ENCODE measurements at places on chromosomes 2 and 18.
A peak's percentile ranks its signal among the peaks of the same experiment; 100 is the strongest.

DNA sequence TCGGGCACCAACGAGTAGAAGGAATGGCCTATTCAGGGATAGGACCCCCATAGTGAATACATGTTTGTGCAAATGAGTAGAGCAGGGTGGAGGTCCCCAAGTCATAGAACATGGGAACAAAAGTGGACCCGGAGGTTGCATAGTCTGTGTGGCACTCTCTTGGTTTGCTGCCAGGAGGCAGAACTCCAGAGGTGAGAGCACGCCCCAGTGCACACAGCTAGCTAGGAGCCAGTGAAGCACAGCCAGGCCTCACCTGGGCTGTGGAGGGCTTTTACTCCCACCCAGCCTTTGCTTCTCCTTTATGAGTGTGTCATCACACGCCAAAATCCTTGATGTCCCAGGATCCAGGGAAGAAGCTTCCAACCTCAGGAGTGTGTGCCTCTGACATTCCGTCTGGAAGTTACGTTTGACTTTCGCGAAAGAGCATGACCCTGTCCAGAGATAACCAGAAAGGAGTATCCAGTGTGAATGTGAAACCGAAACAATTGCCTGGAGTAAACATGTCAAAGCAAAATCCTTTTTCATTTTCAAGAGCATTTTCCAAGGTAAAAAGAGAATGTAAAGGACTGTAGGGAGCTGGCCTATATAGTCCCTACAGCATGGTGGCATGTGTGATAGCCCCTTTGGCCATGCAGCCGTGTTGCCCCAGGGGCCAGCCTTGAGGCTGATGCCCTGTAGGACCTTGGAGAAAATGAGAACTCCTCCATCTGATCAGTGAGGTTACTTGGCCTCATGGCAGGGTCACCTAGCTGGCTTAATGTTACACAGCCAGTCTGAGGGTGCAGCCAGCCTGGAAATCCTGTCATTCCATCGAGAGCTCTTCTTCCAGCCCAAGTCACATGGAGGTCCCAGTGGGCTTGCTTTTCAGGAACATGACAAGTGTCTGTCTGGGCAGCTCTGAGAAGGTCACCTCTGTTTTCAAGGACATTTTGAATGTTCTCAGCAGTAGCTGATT, 8.8 kb downstream of the TRIB2 start:
- no peaks in the 10 kb centered on the region for H3K27me3 ChIP-seq
- peaks cover 15% of the 10 kb centered on the region for H3K36me3 ChIP-seq
- H3K4me1 ChIP-seq: peaks cover 66% of the 10 kb centered on the region
- no peak for DNase-seq
- H3K4me3 ChIP-seq: peak overlapping the region; percentile 14

- no peak overlapping the region for H3K27ac ChIP-seq
- peaks cover 1% of the 10 kb centered on the region for H3K27me3 ChIP-seq
- no peaks in the 10 kb centered on the region for H3K36me3 ChIP-seq
- no peak overlapping the region for H3K4me3 ChIP-seq
- H3K4me1 ChIP-seq: no peaks in the 10 kb centered on the region
These were observed 103.0 kb downstream of the DNER start for GRCh38 chr2:229611360-229611759.

- H3K4me3 ChIP-seq: no peak overlapping the region
- H3K27me3 ChIP-seq: no peaks in the 10 kb centered on the region
- H3K27ac ChIP-seq: no peak overlapping the region
- DNase-seq: no peak
- H3K4me1 ChIP-seq: no peaks in the 10 kb centered on the region
These were observed 667.0 kb downstream of the TSN start for GRCh38 chr2:122422384-122422991.

GRCh38 chr2:65070172-65070830, 14.1 kb downstream of the CEP68 start:
- H3K4me1 ChIP-seq: peaks cover 24% of the 10 kb centered on the region
- peak overlapping the region; percentile 14 for H3K27ac ChIP-seq
- DNase-seq: no peak
- no peaks in the 10 kb centered on the region for H3K27me3 ChIP-seq
- H3K4me3 ChIP-seq: no peak overlapping the region
- H3K36me3 ChIP-seq: no peaks in the 10 kb centered on the region

GRCh38 chr2:239160226-239161143, 240.3 kb downstream of the HDAC4 start:
- DNase-seq: no peak
- no peaks in the 10 kb centered on the region for H3K27me3 ChIP-seq
- no peak overlapping the region for H3K4me3 ChIP-seq
- peaks cover 28% of the 10 kb centered on the region for H3K36me3 ChIP-seq
